ENCODE measurements at places on chromosomes 5 and 9.

- no peak for DNase-seq
Observed at GRCh38 chr5:60852940-60853339, 8.9 kb upstream of the ELOVL7 start.

DNA sequence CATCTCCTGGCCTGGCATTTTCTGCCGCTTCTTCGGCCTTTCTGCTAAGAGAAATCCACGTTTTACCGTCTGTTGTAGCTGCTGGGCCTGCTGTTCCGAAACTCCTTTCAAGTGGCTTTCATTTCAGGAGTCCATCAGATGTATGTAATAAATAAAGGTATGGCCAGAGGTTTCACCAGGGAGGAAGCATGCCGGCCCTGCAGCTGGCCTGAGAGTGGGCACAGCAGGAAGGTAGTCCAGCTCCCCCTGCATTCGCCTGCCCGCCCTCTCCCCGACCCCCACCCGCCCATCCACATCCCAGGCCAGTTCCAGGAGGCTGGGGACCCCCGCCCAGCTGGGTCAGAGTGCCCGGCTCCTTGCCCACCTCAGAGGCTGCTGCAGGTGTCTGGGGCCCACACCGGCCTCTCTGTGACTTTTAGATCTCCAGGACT is 46.4 kb upstream of the EXOC3 start:
- DNase-seq, result no peak

- DNase-seq, result no peak
Observed at GRCh38 chr9:116951588-116952435, 264.7 kb downstream of the TRIM32 start.

GRCh38 chr5:2525351-2525750 is 226.1 kb downstream of the IRX2 start:
- DNase-seq, result no peak

GRCh38 chr9:13845460-13845859 is 468.5 kb downstream of the NFIB start:
- DNase-seq, result no peak

DNA sequence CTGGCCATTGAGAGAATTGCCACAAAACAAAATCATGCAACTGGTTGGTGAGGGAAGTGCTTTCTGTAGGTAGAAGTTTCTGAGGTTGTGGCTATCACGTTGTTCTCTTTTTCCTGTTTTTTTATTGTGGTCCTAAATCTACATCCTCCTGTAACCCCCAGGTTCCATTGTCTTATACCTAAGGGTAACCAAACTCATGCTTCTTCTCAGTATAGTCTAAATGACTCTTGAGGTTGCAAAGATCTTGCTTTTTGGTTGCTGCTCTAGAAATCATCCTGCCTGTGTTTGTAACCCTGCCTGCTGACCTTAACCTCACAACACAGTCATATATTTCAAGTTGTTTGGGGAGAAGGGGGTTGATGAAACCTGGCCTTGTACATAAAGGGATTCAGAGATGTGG is 273.1 kb downstream of the CD180 start:
- DNase-seq, result no peak

DNA sequence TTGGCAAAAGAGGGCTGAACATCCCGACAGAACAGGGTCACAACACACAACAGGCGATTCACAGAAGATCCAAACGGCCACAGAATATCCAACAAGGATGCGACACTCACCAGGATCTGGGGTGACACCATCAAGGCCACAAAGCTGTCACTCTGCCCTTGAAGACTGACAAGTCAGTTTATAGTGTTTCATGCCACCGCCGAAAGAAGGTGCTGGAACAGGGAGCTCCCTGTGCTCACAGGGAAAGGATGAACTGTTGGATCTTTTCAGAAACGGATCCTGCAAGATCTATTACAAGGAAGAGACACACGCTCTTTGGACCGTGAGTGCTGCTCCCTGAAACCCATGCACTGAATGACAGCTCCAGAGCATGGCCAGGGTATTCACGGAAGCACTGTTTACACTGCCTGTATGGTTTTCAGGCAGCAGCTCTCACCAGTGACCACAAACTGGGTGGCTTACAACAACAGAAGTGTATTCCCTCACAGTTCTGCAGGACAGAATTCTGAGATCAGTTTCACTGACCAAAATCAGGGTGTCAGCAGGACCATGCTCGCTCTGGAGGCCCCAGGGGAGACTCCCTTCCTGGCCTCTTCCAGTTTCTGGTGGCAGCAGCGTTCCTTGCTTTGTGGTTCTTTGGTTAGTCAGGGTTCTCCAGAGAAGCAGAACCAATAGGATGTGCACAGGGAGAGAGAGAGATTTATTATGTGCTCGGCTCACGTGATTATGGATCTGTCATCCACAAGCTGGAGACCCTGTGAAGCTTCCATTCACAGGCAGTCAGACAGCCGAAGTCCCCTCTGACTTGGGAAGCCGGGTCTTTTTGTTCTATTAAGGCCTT is 52.8 kb downstream of the SEMA4D start:
- DNase-seq, result no peak

DNA sequence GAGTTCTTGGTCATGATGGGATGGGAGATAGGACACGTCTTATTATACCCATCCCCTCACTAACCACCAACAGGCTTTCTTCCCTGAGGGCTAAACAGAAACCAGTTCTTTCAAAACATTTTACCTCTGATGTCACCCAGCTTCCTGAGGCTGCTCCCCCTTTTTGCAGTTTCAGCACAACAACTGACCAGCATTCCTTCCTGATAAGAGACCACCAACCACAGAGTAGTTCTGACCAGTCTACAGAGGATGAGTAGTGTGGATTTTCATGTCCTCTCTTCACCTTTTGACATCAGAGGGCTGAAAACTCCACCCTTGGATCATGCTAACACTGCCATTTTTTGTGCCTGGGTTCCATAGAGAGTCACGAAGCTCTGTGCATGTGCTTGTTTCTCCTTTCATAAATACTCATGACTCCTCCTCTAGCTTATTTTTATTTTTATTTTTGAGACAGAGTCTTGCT is 82.6 kb downstream of the OSTF1 start:
- DNase-seq, result no peak

- no peak for DNase-seq
Observed at GRCh38 chr5:57698086-57698485, 215.5 kb upstream of the ACTBL2 start.

- DNase-seq, result no peak
Observed at GRCh38 chr5:1018596-1018995, 10.0 kb downstream of the NKD2 start.

- DNase-seq, result peak; percentile 89
Observed at GRCh38 chr9:134135343-134136117, at the start of gene WDR5. Gene WDR5, plus strand, starts transcription at chr9:134136082. Its CDS starts 3,796 bp downstream, at chr9:134139878.

DNA sequence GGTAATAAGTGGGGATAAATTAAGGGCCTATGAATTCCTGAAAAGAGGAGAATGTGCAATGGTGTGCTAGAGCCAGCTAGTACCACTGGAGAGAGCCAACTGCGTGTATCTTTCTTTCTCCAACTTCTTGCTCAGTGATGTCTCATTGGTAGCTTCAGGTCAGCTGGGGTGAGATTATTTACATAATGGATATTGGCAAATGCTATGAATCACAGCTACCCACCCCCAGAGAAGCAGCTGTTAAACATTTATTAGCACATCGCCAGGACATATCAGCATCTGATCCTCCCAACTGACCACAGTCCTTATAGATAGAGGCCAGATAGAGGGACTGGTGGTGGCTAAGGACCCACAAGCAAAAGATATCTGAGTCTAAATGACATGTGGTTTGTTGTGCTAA is 421.3 kb downstream of the ACTL7B start:
- no peak for DNase-seq

- DNase-seq, result no peak
Observed at GRCh38 chr5:21181609-21182125, 1193.7 kb upstream of the CDH18 start.

DNA sequence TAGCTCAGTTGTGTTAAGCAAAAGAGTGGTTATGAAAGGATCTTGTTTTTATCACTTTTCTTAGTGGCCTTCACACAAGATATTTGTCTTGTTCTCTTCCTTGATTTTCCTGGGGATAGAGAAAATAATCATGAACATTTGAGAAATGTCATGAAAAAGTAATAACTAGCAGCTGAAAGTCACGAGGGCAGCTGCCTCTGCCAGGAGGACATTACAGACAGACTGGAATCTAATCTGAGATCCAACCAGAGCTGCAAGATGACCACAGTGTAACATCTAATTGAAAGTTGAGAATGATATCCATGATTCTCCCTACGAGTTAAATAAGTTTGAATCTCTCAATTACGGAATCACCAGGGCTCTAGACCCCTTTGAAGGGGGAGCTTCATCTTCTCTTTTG is 274.9 kb downstream of the ARHGAP26 start:
- DNase-seq, result no peak

- DNase-seq, result no peak
Observed at GRCh38 chr5:4831325-4831724, 308.8 kb upstream of the ADAMTS16 start.

DNA sequence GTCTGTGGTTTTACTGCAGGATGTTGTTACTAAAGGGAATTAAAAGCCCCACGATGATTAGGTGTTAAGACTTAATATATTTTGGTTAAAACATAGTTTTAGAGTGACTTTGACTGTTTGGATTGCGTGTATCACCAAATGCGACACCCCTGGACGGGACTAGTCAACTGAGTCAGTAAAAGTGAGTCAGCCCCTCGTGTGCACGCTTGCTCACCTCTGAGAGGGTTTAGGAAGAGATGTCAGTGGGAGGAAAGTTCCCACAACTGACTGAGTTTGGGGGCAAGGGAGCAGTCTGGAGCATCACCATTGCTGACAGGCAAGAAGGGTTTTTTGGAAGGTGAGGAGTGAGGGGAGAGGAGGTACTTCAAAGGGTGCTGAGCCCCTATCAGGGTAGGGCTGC is 14.4 kb upstream of the DMRT3 start:
- no peak for DNase-seq

GRCh38 chr9:35489313-35490154 is at the start of gene RUSC2:
Gene RUSC2, plus strand, starts transcription at chr9:35490111. Its CDS starts 56,411 bp downstream, at chr9:35546522.
- DNase-seq, result peak; percentile 79

- no peak for DNase-seq
Observed at GRCh38 chr9:92547356-92547755, 11.6 kb upstream of the ECM2 start.

DNA sequence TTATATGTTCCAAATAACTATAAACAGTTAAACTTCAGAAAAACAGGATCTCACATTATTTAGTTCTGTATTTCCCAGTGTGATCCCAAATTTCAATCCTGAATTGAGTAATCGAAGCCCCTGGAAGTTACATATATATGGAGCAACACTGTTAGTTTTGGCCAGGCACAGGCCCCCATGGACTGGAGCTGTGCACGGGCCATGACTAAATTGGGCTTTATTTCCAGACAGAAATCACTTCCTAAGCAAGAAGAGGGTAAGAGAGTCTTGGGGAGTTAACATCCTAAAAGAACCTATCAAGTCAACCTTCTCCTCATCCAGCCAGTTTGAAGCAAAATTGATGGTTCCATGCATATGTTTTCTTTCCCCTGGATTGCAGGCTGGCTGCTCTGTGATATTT is 393.0 kb downstream of the TMEM167A start:
- no peak for DNase-seq

GRCh38 chr5:24788829-24789514 is 144.2 kb upstream of the CDH10 start:
- no peak for DNase-seq

DNA sequence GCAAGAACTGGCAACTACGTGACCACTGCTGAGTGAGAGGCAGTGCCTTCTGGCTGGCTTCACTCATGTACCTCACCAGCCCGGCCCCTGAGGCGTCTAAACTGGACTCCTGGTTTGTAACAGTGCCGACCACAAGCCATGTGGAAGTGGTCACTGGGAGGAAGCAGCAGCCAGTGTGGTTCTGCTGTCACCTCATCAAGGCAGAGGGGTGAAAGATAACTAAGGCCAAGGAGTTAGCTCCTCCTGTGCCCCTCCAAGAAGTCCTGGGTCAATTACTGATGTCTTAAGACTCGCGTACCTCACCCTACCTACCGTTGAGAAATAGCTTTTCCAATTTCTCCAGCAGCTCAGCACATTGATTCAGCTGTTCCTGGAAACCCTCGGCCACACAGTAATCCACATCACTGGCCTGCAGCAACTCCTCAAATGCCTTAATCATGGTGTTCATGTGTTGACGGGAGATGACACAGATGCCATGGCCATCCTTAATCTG is 142.9 kb downstream of the CDK5RAP2 start:
- no peak for DNase-seq

DNA sequence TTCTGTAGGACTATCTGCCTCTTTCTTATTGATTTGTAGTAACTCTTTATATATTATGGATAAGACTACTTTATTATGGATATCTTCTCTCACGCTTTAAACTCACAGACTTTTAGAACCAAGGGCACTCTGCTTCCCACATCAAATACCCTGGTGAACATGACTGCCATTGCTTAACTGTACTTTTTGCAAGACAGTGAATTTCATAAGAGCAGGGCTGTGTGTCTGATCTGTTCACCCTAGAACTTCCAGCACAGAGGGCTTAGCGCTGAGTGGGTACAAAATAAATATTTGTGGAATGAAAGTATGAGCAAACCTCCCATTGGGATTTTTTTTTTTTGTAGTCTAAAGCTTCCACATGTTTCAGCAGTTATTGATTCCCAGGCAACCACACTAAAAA is 84.8 kb downstream of the CFAP77 start:
- DNase-seq, result no peak

GRCh38 chr5:125470280-125470902 is 724.0 kb upstream of the ZNF608 start:
- no peak for DNase-seq

- no peak for DNase-seq
Observed at GRCh38 chr5:33944543-33945132, 8.5 kb downstream of the RXFP3 start.

DNA sequence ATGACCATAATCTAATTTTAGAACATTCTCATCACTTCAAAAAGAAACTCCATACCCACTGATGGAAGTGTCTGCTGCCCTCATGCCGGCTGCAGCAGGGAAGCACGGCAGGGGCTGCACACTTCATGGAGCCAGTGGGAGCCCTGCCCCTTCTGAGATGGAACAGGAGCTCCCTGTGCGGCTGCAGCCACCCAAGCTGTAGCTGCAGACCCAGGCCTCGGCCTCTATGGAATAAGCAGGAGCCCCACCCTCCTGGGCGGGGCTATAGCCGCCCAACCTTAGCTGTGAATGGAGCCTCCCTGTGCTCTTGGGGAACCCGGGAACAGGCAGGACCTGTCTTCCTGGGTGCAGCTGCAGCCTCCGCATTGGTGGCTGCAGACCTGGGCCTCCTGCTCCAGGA is 128.5 kb downstream of the NUDT12 start:
- DNase-seq, result no peak

- DNase-seq, result no peak
Observed at GRCh38 chr5:179192185-179192890, 132.2 kb downstream of the ZNF354C start.

- no peak for DNase-seq
Observed at GRCh38 chr9:16572005-16572734, 298.3 kb downstream of the BNC2 start.

GRCh38 chr5:153719324-153719723 is 228.9 kb downstream of the GRIA1 start:
- no peak for DNase-seq

Data from substantia nigra (tissue), 51 donors.